Stimulated activated CD4-positive, alpha-beta T cell treated with anti-CD3 and anti-CD28 coated beads, Interleukin-4, amount 100 ng/mL, for 1 hour (primary cell): ENCODE measurements at places on chromosomes 4 and X.

DNA sequence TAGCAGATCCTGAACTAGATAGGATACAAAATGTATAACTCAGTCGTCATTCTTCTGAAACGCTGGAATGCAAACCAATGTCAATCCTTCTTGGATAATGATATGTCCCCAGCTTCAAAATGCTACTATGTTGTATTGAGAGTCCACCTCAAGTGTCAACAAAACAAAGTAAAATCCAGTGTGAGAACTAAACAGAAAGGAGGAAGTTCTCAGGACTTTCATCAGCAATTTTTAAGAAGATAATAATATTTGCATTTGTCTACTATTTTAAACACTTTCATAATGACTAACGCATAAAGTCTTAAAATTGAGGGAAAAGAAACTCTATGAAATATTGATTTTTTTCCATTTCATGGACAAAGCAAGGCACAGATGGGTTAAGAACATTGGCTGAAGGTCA is 36.3 kb downstream of the SOD3 start:
- DNase-seq: no peak

- DNase-seq: no peak
These were observed 39.8 kb downstream of the ARHGAP24 start for GRCh38 chr4:85514783-85515182.

- DNase-seq: no peak
These were observed 36.7 kb upstream of the ANK2 start for GRCh38 chr4:113012786-113013185.

GRCh38 chr4:78439328-78439727 is 112.2 kb upstream of the ANXA3 start:
- no peak for DNase-seq

GRCh38 chr4:4862665-4863482 is 3.4 kb downstream of the MSX1 start:
- no peak for DNase-seq

- DNase-seq: no peak
These were observed 114.6 kb downstream of the PCDH18 start for GRCh38 chr4:137417676-137418075.

DNA sequence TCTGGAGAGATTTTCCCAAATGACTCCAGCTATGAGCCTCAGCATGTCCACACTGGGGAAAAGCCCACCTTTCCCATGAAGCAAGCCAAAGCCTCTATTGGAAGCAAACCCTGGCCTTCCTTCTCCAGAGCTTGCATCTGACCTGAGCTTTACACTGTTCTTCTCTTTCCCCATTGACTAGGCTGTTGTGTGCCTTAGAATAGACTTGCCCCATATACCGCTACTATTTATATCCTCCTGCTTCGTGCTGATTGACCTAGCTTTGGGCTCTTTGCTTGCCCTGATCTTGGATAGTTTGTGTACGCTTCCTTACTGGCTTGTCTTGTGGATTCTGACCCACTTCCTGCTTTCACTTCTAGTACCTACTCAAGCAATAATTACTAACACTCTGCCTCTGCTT is 30.9 kb downstream of the FAM9B start:
- no peak for DNase-seq

DNA sequence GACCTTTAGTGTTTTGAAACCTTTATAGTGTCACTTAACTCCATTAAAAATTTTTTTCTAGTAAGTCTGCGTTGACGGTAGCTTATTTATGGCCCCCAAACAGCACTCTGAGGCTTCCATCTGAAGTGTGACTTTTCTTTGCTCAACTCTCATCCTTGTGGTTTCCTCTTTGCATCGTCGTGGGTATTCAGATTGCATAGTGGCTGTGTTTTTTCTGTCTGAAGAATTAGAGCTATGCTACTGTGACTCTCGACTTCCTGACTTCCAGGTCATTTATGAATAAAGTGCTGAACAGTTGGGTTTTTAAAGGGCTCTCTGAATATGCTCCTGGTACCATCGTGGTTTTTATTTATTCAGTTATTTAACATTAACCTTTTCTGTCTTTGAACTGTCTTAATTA is 44.9 kb downstream of the JADE1 start:
- DNase-seq: no peak

GRCh38 chrX:47175588-47175980 is 18.0 kb upstream of the UBA1 start:
- no peak for DNase-seq

DNA sequence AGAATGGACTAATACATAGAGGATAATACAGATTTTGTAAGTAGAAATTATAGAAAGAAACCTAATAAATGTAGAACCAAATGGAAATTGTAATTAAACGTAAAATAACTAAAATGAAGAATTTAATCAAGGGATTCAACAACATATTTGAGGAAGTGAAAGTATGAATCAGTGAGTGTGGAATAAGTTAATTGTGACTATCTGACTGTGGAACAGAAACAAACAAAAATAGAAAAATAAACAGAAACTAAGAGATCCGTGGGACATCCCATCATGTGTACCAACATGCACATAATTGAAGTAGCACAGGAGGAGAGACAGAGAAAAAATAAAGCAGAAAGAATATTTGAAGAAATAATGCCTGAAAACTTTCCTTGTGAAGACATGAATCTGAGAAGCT is 208.6 kb upstream of the TACR3 start:
- no peak for DNase-seq

GRCh38 chr4:102318526-102318925 is 26.8 kb downstream of the SLC39A8 start:
- no peak for DNase-seq

- no peak for DNase-seq
These were observed 408.9 kb downstream of the GLUD2 start for GRCh38 chrX:121456315-121456714.

DNA sequence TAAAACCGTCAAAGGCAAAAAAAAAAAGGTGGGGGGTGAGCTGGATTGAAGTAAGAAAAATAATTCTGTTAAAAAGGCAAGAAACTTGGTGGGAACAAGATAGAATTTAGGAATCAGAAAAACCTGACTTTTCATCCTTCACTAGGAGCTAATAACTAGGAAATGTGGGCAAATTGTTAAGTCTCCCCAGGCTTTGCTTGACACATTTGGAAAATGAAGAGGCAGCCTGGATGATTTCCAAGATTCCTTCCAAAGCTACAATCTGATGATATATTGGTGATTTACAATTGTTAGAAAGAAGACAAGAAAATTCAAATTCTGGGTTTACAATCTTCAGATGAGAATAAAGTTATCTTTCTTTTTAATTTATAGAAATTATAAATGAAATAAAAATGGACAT is 1062.5 kb downstream of the ADGRL3 start:
- DNase-seq: no peak

GRCh38 chrX:18542131-18542530 is 116.7 kb downstream of the CDKL5 start:
- DNase-seq: no peak

DNA sequence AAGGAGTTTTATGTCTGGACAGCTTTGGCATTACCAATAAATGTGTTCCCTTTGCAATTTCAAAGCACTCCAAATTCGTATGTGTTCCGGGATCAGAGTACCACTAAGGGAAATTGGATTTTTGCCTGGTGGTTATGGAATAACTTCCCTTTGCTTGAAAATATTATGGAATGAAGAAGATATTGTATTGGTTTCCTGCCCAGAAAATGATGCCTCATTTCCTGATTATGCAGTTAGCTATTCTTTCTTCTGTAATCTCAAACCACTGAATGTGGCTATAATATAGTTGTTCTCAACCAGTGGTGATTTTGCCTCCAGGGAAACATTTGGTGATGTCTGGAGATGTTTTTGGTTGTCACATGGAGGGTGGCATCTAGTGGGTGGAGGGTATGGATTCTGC is 142.9 kb downstream of the PCDH7 start:
- no peak for DNase-seq

GRCh38 chr4:57104706-57105560 is 5.3 kb downstream of the IGFBP7 start:
- DNase-seq: no peak

DNA sequence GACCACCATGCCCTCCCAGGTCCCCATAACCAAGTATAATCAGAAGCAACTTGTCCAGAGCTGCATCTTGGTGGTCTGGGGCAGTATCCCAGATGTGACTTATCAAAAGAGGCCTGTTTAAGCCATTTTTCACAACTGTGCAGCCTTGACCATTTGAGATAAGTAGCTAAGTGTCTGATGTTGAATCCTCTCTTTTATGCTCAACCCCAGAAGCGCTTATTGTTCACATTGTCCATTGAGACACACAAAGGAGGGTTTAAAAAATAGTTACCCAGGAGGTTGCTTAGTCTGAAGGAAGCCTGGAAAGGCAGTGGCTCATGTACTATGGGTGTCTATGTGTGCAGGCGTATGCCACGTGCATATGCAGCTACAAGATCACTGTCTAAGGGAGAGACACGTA is 27.0 kb downstream of the ENPP6 start:
- no peak for DNase-seq

- no peak for DNase-seq
These were observed 56.7 kb downstream of the MID1IP1 start for GRCh38 chrX:38857736-38858523.

- no peak for DNase-seq
These were observed 710.7 kb upstream of the SLIT2 start for GRCh38 chr4:19540859-19541540.
